ENCODE measurements at places on chromosomes 1 and 21.
A peak's percentile ranks its signal among the peaks of the same experiment; 100 is the strongest.

DNA sequence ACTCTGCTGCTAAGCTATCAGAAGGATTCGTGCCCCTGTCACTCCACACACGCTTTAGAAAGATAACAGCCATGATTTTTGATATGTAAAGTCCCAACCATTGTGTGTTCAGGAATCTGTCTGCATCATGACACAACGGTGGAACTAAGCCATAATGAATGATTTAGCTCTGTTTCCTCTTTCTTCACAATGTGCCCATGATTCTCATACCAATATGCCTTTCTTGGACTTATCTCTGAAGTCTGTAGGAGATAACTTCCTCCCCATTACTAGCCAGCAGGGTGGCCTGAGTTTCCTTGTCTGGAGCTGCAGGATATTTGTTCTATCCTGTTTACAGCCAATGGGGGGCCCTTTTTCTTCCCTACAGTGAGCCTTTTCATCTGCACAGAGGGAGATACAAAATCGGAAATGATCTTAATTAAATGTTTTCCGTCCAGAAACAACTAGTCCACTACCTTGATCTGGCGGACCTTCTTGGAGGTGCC is 511.7 kb downstream of the USP25 start:
- DNase-seq: no peak

DNA sequence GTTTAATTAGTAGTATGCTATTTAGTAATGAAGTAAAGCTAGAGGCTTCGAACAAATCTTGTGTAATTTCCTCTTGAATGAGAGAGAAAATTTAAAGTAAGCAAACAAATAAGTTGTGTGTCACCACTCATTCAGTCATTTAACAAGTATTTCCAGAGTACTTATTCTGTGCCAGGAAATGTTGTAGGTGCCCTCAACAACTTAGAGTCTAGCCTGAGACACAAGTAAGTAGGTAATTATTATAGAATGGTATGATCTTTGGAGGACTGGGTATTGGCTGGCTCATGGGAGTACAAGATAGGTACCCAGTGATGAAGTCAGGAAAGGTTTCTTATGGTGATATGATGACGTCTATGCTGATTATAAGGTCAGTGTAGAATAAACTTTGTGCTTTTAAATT is 17.4 kb upstream of the METTL18 start:
- DNase-seq: no peak

DNA sequence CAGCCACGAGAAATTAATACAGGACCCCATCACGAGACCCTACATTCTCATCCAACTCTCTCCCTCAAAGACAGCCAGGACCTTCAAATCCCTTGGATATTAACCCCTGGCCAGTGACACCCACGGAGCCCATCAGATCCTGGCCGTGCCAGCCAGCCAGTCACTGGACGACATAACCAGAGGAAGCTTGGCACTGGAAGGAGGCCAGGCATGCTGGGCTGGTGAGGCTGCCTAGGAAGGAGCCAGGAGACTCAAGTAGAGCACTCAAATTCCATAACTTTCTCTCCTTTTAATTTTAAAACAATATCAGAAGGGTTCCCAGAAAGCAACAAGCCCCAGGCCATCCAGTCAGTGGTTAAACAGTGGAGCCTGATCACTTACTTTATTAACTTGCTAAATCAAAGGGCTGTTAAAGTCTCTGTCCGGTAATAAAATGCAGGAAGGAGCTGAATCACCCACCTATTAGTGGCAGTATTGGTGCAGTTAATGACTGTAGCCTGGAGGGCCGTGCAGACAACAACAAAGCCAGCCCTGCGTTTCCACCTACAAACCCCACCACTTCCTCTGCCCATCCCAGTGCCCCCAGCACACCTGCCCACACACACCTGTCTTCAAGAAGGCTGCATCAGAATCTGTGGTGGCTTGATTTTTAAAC is 78.0 kb downstream of the HIVEP3 start:
- DNase-seq: no peak

DNA sequence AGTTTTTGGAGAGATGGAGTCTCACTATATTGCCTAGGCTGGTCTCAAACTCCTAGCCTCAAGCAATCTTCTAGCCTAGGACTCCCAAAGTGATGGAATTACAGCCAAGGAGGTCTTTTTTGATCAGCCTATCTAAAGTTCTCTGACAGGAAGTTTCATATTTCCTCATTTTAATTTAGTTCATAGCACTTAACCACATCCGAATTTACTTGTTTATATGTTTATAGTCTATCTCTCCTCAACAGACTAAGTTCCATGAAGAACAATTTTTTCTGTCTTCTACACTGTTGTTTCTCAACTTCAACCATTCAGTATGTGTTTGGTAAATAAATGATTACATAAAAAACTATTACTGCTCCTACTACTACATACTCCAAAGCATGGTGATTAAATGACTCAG is 47.9 kb downstream of the GON4L start:
- DNase-seq: no peak

- no peak for DNase-seq
Observed at GRCh38 chr1:156452907-156453306, 47.7 kb downstream of the MEF2D start.

- DNase-seq: no peak
Observed at GRCh38 chr1:53384796-53385195, 56.9 kb upstream of the LRP8 start.

GRCh38 chr1:180916012-180916770 is 3.5 kb downstream of the KIAA1614 start:
- DNase-seq: no peak

- no peak for DNase-seq
Observed at GRCh38 chr1:71464016-71464415, 383.2 kb upstream of the ZRANB2 start.

GRCh38 chr1:200118779-200119505 is 91.4 kb downstream of the NR5A2 start:
- no peak for DNase-seq

DNA sequence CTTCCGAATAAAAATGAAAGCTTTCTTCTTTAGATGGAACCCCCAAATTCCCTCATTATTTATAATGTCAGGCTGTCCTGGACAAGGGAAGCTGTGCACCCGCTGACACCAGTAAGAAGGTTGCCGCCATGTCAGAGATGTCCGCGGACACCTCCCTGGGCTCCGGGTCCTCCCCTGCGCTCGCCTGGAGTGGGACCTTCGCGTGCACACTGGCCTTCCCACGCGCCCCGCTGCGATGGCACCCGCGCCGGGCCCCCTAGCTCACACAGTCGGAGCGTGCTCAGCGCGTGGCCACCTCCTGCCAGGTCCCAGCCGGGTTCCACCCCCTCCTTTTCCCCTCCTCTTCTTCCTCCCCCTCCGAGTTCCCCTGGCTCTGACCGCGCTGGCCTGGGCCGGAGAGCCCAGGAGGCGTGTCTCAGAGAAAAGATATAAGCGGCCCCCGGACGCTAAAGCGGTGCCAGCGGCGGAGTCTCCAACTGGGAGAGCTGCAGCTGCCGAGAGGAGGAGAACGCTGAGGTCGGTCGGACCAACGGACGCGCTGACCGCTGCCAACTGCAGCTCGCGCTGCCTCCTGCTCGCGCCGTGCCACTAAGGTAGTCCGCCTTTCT is at the start of gene G0S2:
Gene G0S2 (plus strand): TSS at position 456 of the 608 bp plus-strand sequence. CDS start 273 bp downstream, outside the sequence.
- DNase-seq: peak; percentile 50

- no peak for DNase-seq
Observed at GRCh38 chr1:36603461-36603860, 120.7 kb upstream of the CSF3R start.

DNA sequence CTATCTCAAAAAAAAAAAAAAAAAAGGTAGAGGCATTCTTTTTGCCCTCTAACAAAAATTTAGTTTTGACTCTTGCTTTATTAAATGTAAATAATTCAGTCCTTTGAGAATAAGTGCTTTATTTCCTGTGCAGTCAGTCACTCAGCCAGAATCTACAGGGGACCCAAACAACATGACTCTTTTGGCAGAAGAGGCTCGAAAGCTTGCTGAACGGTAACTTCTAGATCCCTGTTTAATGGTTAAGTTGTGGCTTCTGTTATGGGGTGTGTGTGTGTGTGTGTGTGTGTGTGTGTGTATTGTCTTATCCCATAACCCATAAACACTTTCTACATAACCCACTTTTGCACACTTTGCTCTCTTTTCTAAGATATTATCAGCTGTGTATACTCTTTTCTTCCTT is 54.9 kb upstream of the LAMC2 start:
- DNase-seq: no peak

DNA sequence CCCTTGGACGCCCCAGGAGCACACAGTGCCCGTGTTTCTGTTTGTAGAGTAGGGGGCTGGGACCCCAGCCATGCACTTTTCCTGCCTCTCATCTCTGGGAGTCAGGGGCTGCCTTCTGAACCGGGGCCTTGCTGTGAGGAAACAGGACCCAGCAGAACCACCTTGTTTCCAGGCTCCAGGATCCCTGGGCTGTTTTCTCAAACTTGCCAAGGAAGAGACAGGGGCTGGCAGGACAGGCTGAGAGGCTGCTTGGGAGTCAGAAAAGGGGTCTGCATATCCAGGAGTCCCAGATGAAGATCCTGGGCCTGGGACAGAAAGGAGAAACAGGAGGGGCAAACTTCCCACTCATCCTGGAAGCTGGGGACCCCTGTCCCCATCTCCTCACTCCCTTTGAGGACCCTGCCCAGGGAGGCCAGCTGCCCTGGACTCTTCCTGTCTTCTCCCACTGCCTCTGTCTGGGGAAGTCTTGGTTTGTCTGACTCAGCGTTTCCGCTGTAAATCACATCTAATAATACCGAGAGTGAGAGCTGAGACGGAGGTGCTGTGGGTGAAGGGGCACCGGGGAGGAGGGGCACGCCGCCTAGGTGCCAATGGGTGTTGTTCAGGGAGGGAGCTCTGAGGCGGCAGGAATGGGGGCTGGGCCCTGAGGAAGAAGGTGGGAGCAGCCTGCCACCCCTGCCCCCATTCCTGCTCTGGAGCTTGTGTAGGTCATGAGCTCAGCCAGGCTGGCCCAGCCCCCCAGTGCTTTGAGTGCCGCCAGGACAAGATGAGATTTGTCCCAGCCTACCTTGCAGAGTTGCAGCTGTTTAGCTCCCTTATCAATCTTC is 16.7 kb downstream of the POU3F1 start:
- peak; percentile 82 for DNase-seq

DNA sequence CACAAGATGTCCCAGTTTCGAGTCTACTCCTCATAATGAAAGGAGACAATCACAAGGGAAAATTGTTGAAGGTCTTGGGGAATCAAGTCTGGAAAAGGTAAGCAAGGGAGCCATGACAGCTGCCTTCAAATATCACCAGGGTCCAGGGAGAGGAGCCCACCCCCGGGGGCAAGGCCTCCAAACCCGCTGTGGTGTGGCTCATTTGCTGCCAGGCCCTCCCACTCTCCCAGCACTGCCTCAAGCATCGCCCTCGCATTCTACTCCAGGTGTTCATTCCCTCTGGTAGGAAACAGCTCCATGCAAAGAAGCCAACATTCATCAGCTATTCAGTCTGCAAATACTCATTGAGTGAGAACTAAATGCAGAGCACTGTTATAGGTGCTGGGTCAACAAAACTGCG is 8.6 kb downstream of the S100A9 start:
- no peak for DNase-seq

DNA sequence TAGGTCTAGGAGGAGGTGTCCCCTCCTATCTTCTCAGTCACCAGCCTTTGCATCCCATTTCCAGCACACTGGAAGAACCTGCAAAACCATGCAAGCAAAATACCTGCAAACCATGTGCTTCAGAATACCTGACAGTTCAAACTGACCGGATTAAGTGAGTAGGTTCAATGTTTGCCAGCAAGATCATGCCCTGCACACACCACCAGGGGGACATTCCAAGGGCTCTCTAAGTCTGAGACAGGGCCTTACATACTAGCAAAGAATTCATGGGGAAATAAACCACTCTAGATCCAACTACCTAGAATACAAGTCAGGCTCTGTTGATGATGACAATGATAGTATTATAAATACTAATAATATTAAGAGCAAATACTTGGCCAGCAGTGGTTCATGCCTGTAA is 27.6 kb downstream of the INPP5B start:
- DNase-seq: peak; percentile 17

DNA sequence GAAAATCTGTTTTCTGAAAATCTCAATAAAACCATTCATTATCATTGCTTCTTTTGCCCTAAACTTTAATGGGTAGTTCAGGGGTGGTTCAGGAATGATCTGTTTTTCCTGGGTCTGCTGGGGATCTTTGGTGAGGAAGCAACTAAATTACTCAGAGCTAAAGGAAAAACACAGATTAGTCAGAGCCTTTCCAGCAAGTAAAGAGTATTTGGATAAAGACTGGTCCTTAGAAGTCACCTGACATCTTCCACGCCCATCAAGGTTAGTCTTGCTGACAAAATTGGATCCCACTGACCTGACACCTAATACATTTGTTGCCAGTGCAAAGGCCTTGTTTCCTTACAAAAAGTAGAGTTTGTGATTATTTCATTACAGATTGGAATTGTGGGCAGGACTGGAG is 24.2 kb downstream of the HSPA13 start:
- no peak for DNase-seq

GRCh38 chr1:37034121-37035013 is at the start of gene GRIK3:
GRIK3 (minus strand) TSS chr1:37034515; CDS start chr1:37034108, 407 bp downstream.
- DNase-seq: no peak

- DNase-seq: no peak
Observed at GRCh38 chr1:105260001-105260400, 1510.3 kb downstream of the AMY1C start.
